Glutamatergic neuron (in vitro differentiated cells): ENCODE measurements at places on chromosomes 7 and 10.
A peak's percentile ranks its signal among the peaks of the same experiment; 100 is the strongest.

DNA sequence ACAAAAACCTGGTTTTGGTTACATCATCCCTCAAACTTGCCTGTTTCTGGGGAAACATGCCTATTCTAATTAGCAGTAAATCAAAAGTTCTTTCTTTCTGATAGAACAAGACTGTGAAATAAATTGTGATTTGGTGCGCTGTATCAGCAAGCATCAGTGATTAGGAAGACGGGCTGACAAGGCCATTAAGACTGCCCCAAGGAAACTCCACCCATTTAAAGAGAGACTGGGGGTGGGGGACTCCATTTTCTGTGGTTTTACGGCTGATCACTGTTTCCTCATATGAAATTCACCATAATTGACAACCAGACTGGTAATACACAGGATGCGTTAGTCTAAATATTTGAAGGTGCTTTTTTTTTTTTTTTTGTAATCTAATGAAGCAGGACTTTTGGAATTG is 68.7 kb downstream of the MBL2 start:
- no peak for DNase-seq

- no peak for DNase-seq
Measured at GRCh38 chr7:98740643-98741042, 123.6 kb downstream of the NPTX2 start.

GRCh38 chr7:101848208-101848951 is 31.0 kb downstream of the CUX1 start:
- no peak for DNase-seq

DNA sequence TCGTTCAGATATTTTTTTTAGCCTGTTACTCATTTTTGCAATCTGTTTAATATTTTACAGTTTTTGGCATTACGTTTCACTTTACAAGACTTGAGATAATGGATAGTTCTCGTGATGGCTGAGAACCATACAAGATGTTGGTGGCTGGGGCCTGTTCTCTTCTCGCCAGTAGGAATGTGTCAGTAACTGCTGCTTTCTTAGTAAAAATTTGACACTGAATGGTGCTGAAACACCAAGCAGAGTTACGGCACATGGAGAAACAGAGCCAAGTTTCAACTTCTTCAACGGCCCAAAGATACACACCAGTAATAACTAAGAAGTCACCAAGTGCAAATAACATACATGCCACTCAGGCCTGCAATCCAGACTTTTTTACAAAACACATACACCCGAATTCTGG is 130.4 kb downstream of the NRP1 start:
- no peak for DNase-seq

DNA sequence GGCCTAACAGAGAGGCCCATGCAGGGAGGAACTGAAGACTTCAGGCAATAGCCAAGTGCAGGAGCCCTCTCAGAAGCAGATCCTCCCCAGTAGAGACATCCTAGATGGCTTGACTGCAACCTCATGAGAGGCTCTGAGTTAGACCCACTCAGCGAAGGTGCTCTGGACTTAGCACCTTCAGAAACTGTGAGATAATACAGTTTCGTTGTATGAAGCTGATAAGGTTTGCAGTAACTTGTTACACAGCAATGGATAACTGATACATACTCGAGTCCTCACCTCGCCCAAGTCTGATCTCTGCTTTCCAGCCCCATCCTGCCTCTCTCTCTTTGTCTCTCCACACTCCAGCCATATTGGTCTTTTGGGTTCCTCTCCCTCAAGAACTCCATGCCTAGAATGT is 136.4 kb upstream of the EEPD1 start:
- DNase-seq = no peak

- peak; percentile 47 for DNase-seq
Measured at GRCh38 chr7:1586126-1586826, 16.4 kb upstream of the PSMG3 start.

DNA sequence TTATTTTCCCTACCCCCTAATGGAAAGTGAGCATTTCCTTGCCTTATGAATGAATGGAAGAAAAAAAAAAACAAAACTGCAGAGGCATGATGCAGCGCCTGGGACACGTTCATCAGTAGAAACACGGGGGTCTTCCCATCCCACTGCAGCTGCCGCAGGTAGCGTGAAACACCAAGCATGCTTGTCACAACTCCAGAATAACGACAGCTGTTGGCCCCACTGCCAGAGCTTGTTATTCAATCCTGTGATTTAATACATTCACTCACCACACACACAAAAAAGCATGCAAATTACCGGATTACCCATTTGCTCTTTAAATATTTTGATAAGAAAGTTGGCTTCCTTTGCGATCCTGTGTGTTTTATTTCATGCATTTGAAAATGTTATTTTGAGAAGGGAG is 48.4 kb upstream of the GNA12 start:
- DNase-seq = no peak

DNA sequence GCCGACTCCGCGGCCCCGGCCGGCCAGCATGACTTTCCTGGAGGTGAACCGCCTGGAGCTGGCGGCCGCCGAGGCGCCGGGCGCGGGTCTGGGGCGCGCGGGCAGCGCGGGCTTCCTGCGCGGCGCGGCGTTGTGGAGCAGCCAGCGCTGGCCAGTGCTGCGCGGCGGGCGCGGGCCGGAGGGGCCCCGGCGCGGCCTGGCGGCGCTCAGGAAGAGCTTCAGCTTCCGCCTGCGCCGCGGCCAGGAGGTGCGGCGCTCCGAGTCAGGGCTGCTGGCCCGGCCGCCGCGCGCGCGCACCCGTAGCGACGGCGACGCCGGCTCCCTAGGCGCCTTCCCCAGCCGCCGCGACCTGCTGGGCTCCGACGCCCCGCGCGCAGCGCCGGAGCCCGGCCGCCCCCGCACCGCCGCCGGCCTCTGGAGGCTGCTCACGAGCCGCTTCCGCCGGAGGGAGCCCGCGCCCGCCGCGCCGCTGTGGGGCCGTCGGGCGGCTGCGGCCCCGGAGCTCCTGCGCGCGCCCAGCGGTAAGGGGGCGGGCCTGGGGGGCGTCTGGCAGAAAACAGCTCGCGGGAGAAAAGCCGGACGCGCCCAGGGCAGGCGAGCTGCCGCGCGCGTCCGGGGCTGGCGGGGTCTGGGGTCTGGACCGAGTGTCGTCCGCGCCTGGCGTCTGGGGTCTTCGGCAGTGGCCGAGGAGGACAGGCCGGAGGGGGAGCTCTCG is 29.0 kb downstream of the AGAP3 start:
- DNase-seq = peak; percentile 51

- no peak for DNase-seq
Measured at GRCh38 chr7:91302794-91303193, 38.6 kb downstream of the FZD1 start.

GRCh38 chr7:1922071-1922869 is 252.2 kb downstream of the ELFN1 start:
- no peak for DNase-seq
